ENCODE measurements at places on chromosomes 5 and 9.

DNA sequence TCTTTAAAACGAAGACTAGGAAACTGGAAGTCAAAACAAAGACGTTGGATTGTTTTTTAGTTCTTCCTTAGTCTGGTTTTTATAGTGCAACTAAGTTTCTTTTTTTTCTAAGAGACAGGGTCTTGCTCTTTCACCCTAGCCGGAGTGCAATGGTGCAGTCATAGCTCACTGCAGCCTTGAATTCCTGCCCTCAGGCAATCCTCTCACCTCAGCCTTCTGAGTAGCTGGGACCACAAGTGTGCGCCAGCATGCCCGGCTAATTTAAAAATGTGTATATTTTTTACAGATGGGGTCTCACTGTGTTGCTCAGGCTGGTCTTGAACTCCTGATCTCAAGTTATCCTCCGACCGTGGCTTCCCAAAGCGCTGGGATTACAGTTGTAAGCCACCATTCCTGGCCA, 27.6 kb downstream of the ZFYVE16 start:
- no peak for DNase-seq

DNA sequence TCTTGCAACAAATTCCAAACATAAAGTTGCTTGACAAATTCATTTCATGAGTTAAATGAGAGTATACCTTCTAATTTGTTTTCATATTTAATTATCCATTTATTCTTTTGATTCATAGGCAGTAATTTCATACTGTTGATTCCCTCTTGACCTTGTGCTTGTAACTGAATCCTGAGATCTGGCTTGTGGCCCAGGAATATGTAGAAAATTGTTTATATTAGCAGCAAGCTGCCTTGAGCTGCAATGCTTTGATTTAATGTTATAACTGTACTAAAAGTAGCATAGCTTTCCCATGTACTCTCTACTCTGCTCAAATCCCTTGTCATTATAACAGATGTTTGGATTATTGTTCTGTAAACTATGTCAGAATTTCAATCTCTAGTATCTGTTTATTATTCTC, 780.7 kb downstream of the NR2F1-AS1 start:
- DNase-seq = peak; percentile 53

DNA sequence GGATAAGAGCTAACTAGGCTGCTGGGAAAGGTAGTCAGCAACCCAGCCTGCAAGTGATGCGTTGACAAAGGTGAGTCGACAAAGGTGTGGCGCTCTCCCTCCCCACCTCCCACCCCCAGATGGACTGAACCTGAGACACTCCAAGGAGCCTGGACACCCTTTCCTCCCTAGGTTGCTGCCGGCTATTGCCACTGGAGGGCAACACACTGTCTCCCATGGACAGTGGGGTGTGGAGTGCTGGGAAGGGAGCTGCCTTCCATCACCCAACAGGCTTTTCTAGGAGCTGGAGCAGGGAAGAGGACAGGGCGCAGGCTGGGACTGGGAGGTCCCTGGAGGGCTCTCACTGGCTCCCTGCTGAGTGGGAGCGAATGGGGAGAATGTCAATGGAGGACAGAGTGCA, 75.4 kb upstream of the ARAP3 start:
- peak; percentile 25 for DNase-seq

- no peak for DNase-seq
Observed at GRCh38 chr9:30744871-30745270, 1639.6 kb upstream of the ACO1 start.

DNA sequence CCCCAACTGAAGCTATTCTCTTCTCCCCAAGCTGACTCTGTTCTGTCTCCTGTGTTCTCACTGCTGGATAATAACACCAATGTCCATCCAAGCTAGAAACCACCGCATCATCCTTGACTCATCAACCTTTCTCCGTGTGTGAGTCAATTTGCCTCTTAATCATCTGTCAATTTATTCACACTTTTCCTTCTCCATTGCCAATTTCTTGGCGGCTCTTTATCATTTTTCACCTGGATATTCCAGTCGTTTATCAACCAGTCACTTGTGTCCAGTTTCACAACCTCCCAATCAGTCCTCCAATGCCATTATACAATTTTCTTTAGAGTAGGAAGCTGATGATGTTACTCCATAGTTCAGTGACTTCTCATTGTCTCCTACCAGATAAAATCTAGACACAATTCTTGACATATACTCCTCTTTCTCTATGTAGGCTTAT, 45.4 kb upstream of the LIFR start:
- peak; percentile 46 for DNase-seq

GRCh38 chr5:119706049-119706448, 76.7 kb downstream of the FAM170A start:
- DNase-seq = no peak

DNA sequence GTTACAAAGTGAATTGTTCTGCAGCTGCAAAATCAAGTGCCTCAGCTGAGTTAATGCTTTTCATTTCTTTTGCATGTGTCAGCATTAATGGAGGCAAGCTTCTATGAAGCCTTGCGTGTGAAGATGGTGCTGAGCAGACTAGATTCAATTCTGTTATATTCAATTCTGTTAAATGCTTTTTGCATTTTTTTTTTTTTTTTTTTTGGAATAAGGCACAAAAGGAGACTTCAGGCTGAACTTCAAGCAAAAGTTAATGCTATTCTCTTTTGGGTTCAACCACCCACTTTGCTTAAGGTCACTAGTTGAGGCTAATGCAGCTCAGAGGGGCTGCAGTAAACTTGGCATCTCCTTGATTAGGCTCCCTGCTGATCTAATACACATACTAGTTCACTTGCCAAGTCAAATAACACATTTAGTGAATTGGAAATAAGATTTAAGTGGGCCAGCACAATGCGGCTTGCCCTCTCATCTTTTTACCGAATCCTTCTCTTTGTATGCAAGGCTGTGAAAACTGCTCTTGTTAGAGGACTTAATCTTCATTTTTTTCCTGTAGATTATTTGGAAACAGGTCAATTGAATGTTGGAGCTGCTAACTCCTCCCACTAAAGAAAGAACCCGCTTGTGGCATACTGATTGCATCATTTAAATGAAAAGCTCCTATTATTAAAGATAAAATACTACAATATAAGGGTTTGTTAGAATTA, 1020.2 kb downstream of the NR2F1-AS1 start:
- peak; percentile 60 for DNase-seq

DNA sequence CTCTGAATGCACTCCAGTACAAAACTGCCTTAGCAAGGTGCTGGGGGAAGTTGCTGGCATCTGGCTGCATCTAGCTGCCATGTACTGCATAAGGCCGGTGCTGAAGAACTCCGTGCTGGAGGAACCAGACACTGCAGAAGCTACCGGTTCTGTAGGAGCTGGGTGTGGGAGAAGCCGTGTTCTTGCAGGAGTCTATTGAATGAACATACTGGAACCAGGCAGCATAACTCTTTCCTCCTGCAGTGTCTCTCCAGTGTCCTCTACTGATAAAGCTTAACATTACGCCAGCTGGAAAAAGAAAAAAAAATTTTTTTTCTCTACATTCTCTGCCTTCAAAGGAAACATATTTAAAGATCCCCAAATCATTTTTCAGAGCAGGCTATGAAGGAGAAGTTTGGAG, 38.5 kb downstream of the VPS13A start:
- DNase-seq = peak; percentile 8

DNA sequence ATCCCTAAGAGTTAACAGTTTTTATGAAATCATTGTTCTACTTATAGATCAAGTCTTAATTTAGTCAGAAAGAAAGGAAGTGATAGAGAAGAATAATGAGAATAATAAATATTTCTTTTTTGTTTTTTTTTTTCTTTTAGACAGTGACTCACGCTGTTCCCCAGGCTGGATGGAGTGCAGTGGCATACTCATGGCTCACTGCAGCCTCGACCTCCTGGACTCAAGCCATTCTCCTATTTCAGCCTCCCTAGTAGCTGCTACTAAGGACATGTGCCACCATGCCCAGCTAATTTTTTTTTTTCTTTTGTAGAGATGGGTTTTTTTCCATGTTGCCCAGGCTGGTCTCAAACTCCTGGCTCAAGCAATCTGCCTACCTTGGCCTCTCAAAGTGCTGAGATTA, 11.0 kb downstream of the IFNA21 start:
- peak; percentile 5 for DNase-seq

GRCh38 chr9:94929369-94929756, 202.9 kb downstream of the AOPEP start:
- no peak for DNase-seq

DNA sequence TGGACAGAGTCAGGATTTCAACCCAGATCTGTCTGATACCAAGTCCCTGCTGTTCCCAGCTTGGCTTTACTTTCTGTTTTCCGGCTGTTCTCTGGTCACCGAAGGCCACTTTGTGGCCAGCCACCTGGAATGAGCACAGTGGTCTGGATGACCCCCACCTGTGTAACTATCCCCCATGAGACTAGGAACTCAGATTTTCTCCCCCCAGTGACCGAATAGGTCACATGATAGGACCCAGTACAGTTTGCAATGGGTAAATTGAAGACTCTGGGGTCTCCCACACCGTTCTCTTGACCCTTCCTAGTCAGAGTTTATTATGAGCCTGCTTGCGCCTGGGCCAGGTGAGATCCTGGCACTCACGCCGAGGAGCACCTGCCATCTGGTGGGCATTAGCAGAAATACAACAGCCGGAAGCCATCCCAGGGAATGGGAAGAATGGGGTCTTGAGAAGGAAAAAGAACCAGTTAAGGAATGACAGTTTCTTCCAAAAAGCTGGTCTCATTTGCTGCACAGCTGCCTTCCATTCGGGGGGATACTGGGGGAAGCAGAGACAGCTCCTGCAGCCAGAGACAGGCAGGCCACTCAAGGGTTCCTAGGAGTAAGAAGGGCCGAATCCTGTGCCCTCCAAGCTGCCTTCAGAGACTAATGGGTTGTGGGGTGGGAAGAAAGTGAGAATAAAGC, 7.1 kb downstream of the PHYHD1 start:
- peak; percentile 51 for DNase-seq

GRCh38 chr5:16593013-16593412, 23.8 kb downstream of the RETREG1 start:
- peak; percentile 31 for DNase-seq

GRCh38 chr5:6656680-6657079, 23.4 kb downstream of the SRD5A1 start:
- DNase-seq = no peak

GRCh38 chr9:34001951-34002350, 46.7 kb downstream of the UBAP2 start:
- DNase-seq = no peak

GRCh38 chr5:134571693-134572405, 46.4 kb downstream of the JADE2 start:
- DNase-seq = no peak

DNA sequence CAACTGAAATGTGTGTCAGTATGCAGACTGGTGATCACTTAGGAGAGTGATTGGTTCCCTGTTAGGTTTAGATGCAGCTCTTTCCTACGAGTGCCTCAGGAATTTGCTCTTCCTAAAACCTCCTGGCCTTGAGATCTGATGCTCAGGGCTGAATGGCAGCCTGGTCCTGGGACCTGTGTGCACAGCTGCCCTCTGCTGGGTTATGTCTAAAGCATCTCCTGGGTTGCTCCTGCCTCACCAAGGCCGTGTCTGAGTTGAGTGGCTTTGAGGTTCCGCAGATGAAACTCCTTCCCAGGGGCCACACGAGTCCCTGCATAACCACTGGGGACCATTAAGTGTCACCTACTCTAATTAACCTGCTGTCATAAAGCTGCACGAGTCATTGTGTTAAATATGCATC, 59.5 kb downstream of the MVB12B start:
- no peak for DNase-seq

- no peak for DNase-seq
Observed at GRCh38 chr9:88501086-88501485, 33.9 kb upstream of the NXNL2 start.

- no peak for DNase-seq
Observed at GRCh38 chr5:101174981-101175380, 271.9 kb upstream of the ST8SIA4 start.

DNA sequence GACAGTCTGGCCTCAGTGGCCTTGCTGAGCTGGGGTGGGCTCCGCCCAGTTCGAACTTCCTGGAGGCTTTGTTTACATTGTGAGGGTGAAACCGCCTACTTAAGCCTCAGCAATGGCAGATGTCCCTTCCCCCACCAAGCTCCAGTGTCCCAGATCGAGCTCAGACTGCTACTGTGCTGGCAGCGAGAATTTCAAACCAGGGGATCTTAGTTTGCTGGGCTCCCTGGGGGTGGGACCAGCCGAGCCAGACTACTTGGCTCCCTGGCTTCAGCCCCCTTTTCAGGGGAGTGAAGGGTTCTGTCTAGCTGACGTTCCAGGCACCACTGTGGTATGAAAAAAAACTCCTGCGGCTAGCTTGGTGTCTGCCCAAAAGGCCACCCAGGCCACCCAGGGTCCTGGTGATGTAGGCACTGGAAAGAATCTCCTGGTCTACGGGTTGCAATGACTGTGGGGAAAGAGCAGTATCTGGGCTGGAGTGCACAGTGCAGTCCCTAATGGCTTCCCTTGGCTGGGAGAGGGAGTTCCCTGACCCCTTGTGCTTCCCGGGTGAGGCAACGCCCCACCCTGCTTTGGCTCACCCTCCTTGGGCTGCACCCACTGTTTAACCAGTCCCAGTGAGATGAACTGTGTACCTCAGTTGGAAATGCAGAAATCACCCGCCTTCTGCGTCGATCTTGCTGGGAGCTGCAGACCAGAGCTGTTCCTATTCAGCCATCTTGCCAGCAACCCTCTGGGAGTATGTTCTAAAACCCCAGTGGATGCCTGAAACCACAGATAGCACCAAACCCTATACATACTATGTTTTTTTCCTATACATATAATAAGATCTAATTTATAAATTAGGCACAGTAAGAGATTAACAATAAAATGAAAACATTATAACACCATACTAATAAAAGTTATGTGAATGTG, 95.5 kb downstream of the TMEM161B start:
- peak; percentile 7 for DNase-seq

GRCh38 chr5:151912360-151912759, 12.3 kb downstream of the GLRA1 start:
- no peak for DNase-seq

- no peak for DNase-seq
Observed at GRCh38 chr5:20555034-20555433, 567.0 kb upstream of the CDH18 start.

DNA sequence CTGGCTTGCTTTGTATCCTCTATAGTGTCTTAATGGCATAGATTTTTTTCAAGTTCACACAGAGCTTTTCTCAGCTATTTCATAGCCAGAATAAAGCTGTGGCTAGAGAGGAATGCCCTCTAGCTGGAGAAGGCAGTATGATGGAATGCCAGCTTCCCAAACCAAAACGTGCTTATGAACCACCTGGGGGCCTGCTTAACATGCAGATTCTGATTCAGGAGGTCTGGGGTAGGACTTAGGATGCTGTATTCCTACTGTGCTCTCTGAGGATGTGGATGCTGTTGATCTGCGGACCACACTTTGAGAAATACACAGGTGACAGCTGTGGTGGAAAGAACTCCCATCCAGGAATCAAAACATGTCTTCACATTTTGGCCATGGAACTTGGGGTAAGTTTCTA, 49.9 kb upstream of the DPYSL3 start:
- peak; percentile 63 for DNase-seq

- DNase-seq = no peak
Observed at GRCh38 chr5:161403996-161404395, 142.5 kb downstream of the GABRB2 start.

DNA sequence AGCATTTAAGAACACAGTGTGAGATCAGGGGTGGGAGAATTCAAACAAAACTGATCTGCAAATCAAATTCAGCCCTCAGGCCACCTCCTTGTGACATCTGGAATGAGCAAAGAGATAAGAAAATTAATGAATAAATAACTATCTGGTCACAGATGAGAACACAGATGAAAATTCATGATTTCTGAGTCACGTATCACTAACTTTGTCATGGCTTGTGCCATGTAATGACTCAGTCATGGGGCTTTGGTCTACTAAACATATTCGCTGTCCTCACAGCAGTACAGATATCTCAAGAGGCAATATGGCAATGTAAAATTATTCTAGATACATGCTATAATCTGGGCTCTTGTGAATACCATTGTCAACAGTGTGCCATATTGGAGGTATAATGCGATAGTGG, 274.4 kb downstream of the MAN2A1 start:
- DNase-seq = no peak

GRCh38 chr5:122022966-122023365, 55.1 kb downstream of the LOX start:
- no peak for DNase-seq
